ENCODE measurements at places on chromosomes 12 and 14.
A peak's percentile ranks its signal among the peaks of the same experiment; 100 is the strongest.

GRCh38 chr12:104958001-104958804 lies at the start of gene SLC41A2:
Gene SLC41A2 (minus strand): TSS chr12:104958290. CDS start chr12:104928527, 29,763 bp downstream.
- peak; percentile 89 for DNase-seq

- DNase-seq, result no peak
Observed at GRCh38 chr12:48451372-48451771, 21.0 kb upstream of the ANP32D start.

GRCh38 chr12:42284157-42284556 lies 41.7 kb downstream of the ZCRB1 start:
- DNase-seq, result no peak

DNA sequence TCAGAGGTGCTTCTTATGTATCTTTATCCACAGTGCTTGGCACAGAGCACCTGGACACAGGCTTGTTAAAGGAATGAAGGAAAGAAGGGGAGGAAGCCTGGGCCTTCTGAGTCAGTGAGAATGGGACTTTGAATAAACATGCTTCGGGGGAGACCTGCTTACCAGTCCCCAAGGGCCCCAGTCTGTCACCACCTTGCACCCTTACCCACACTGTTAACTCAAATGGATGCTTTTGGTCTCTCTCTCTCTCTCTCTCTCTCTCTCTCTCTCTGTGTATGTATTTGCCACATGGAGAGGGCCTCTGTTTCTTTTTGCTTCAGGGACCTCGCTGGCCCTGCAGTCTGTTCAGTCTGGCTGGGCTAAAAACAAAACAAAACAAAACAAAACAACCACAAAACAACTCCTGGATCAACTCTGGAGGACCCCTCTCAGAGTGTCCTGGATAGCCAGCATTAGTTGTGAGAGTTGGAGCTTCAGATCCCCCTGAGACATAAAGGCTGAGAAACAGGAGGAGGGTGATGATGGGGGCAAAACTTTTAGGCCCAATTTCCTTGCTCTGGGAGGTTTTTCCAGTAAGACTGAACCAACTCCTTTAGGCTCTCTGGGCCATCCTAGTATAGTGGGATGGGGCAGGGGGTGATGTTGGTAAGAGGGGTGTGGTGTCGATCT lies 1.9 kb downstream of the KIF5A start:
- DNase-seq, result no peak

GRCh38 chr12:102611995-102612394 lies 131.6 kb upstream of the IGF1 start:
- no peak for DNase-seq

DNA sequence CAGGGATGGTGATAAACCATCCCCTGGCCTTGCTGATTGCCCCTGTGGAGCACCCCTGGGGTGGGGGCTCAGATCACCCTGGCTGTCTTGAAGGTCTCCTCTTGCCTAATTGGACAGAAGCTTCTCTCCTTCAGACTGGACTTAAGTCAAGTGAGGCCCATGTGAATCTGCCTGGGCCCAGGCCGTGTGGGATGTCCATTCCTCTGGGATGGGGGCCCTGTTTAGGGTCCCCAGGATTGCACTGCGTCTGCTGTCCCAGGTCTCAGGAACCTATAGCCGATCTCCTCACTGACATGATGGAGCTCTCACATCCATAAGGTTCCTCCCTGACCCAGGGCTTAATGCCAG lies 20.2 kb downstream of the SERPINA1 start:
- DNase-seq, result no peak

DNA sequence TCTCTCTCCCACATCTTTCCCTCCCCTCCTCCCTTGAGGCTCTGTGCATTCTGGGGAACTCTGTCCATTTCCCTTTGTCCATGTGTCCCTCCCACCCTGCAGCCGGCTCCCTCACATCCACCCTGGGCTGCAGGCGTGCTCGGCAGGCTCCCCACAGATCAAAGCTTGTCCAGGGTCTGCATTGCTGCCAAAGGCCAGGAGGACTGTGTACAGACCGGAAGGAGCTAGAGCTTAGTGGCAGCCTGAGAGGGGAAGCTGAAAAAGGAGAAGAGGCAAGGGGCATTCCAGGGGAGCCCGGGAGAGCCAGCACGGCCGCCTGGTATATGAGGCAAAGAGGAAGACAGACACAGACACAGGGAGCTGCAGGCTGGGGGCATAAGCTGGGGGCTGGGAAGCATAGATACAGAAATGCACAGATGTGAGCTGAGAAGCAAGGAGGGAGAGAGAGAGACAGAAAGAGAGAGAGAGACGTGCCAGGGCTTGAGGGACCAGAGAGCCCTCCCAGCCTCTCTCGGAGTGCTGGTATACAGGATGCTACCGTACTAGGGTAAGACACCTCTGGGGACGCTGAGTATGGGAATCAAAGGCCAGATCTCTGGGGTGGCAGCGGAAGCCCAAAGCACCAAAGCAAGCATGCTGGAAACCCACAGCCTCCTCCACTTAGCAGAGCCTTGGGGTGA lies 3.3 kb downstream of the CD4 start:
- no peak for DNase-seq
